ENCODE measurements at places on chromosomes 1 and 21.

GRCh38 chr1:84773933-84774497 is 83.8 kb upstream of the SSX2IP start:
- no peak for DNase-seq

GRCh38 chr1:17027900-17028299 is 16.2 kb upstream of the ATP13A2 start:
- no peak for DNase-seq

- no peak for DNase-seq
Observed at GRCh38 chr1:153573351-153573750, 7.7 kb upstream of the S100A2 start.

DNA sequence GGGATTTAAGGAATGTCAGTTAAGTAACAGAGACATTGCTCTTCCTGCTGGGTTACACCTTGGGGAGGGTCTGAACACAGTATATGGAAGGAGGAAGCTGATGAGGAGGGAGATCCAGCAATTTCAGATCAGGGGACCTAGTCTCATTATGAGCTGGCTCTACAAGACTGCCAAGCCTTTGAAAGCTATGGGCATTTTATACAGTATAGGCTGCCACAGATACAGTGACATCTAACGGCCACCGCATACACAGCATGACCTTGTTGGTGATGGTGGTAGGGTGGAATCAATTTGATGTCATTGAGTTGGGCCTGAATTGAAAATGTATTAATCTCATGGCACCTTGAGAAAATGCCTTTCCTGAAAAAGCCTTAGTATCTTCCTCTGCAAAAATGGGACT is 22.6 kb upstream of the ZP4 start:
- no peak for DNase-seq

GRCh38 chr1:71043065-71043464 is 4.6 kb downstream of the PTGER3 start:
- no peak for DNase-seq

DNA sequence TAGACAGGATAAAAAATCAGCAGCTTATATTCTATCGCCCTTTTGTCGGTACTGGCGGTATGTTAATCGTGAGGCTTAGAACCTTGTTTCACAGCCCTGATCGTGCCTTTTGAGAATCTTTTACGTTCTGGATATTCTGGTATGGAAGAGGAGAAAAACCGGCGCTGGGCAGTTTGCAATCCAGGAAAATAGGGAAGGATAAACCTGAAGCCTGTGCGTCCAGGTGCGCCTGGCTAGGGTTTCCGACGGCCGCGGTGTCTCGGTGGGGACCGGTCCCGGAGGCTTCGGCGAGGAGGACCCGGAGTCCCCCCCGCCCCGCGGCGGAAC is 258 bp upstream of the SYPL2 start:
- no peak for DNase-seq

DNA sequence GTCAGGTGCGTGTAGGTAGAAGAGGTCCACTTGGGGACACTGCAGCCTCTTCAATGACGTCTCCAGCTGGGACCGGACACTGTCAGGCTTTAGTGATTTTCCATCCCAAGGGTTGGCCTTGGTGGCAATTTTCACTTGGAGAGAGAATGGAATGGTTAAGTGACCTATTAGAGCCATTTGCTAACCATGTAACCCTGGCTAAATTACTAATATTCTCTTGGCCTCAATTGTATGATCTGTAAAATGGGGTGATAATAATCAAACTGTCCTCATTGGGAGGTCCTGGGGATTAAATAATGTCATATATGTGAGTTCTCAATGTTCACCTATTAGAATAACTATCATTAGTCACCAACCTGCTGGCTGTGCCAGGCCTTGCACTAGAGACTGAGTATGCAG is 3.4 kb downstream of the AKR7A2 start:
- no peak for DNase-seq

DNA sequence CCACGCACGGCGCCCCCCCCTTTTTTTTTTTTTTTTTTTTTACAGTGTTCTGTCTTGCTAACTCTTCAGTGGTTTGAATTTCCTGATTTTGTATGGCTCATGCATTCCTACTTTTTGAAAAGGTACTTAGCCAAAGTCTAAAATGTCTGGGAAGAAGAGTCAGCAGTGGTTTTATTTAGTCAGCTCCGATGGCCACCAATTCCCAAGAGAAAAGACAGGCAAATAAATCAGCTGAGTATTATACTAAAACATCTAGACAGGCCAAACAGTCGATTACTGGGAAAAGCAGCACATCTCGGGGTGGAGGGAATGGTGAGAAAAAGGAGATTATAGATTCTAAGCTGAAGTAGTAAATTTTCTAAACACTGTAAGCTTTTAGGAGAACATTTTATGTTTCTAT is 192.5 kb upstream of the ZRANB2 start:
- peak; percentile 38 for DNase-seq

DNA sequence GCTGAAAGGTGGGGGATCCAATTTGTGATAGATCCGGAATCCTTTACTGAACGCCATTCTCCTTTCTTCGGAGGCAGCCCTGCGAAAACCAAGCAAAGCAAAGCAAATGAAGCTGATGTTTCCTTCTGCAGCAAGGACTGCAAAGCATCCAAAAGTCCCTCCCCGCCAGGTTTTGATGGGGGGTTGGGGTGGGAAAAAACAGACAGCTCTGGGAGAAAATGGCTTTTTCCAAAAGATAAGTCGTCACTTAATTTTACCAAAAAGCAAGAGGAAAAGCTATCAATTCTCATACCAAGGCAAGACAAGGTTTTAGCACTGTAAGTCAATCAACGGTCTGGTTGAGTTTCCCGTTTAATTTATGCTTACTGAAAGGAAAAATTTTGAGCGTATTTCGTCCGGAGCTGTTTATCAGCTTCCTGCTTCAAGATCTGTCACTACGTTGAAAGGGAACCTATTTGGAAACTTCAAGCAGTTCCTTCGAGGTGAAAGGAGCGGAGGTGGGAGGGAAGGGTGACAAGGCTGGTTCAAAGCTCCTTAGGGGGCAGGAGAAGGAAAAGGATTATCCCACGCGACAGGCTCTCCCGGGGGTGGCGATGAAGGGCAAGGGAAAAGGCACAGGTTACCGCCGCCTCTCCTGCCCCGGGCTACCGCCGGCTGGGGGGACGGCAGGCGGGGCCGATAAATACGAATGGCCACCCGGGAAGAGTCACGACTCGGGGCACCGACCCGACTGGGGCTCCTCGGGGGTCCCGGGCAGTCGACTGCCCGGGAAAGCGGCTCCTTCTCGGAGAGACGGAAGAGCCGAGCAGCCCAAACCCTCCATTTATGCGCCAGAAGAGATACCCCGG is 750 bp downstream of the SYNJ1 start:
- DNase-seq = no peak

- no peak for DNase-seq
Observed at GRCh38 chr1:84573481-84573966, 716 bp downstream of the CTBS start.

GRCh38 chr1:50476800-50477199 is 53.6 kb upstream of the DMRTA2 start:
- no peak for DNase-seq

DNA sequence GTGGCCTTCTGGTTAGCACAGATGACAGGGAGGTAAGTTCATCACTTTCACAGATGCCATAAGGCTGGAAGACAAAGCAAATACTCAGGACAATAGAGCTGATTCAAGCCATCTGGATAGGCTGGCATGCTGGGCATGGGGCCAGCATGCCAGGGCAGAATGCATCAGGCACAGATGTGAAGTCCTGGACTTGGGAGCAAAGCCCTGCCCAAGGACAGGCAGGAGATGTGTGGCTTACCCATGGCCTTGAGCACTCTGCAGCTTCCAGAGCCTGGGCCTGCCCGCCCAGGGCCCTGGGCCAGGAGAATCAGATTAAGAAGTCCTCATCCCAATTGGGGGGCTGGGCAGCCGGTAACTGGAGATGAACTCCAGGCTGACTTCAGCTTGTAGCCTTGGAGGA is 135.7 kb upstream of the ZC3H12A start:
- no peak for DNase-seq

GRCh38 chr1:160371756-160372155 is 4.9 kb downstream of the NHLH1 start:
- DNase-seq = no peak

DNA sequence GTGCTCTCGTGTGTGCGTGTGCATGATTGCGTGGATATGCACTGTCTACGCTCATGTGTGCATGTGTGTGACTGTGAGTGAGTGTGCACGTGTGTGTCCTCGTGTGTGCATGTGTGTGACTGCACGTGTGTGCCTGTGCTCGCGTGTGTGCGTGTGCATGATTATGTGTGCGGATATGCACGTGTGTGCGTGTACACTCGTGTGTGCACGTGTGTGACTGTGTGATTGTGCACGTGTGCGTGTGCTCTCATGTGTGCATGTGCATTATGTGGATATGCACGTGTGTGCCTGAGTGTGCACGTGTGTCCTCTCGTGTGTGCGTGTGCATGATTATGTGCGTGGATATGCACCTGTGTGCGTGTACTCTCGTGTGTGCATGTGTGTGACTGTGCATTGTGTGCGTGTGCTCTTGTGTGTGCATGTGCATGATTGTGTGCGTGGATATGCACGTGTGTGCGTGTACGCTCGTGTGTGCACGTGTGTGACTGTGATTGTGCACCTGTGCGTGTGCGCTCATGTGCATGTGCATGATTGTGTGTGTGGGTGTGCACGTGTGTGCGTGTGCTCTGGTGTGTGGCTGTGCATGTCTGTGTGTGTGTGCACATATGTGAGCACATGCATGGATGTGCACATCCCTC is 2.2 kb downstream of the MMEL1 start:
- DNase-seq = no peak

DNA sequence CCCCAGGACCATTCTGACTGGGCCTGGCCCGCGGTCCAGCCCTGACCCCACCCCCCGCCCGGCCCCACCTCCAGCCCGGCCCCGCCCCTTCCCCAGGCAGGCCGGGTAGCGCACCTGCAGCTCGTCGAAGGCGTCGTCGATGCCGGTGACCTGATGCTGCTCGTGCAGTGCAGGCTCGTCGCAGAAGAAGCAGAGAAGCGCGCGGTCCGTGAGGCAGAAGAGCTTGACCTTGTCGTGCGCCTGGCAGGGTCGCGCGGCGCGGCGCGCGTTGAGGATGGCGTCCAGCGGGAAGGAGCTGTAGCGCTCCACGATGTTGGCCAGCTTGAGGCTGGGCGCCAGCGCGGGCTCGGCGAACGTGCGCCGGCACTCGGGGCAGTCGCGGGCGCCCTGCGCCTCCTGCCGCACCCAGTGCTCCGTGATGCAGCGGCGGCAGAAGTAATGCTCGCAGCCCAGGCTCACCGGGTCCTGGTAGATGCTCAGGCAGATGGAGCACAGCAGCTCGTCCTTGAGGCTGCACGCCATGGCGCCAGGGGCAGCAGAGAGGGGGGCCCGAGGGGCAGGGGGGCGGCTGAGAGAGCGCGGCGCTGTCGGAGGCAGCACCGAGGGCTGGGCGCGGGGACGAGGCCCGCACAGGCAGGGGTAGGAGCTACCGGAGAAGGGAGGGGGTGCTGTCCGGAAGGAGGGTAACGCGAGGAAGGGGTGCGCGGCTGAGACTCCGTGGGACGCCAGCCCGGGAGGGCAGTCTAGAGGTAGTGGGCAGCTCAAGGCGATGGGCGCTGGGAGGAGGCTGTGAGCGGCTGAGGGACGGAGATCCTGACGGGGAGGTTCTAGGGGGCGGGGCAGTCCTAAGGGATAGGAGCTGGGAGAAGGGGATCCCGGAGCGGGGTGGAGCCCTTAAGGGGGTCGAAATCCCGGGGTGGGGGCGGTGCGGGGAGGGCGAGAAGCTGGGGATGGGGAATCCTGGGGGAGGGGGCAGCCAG is 642 bp downstream of the TRIM62 start:
- no peak for DNase-seq

- no peak for DNase-seq
Observed at GRCh38 chr1:45998020-45998617, 134.3 kb downstream of the PIK3R3 start.

- no peak for DNase-seq
Observed at GRCh38 chr1:104795931-104796330, 1046.2 kb downstream of the AMY1C start.

GRCh38 chr1:99490031-99490430 is 155.9 kb upstream of the PALMD start:
- DNase-seq = no peak

DNA sequence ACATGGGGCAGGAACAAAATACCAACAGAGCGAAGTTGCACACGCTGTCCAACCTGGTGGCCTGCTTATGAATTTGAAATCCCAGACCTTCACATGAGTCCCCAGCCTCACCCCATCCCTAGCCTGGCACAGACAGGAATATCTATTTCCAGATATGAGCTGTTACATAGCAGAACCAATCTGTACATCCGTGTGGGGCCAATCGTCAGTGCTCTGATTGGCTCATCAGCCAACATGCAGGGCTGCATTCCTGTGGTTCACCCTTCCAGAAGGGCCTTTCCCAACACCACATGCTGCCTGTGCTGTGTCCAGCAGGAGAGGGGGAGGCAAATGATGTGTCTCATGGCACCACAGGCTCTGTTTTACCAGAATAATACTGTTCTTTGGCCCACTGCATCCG is 31.3 kb downstream of the CCN1 start:
- DNase-seq = peak; percentile 99

- DNase-seq = no peak
Observed at GRCh38 chr21:36487641-36488307, 7.9 kb upstream of the CLDN14 start.

GRCh38 chr1:53315046-53315445 is 12.8 kb downstream of the LRP8 start:
- DNase-seq = no peak

- DNase-seq = no peak
Observed at GRCh38 chr1:248821641-248822040, 4.1 kb downstream of the SH3BP5L start.

GRCh38 chr1:113388017-113388620 is 2.2 kb upstream of the MAGI3 start:
- no peak for DNase-seq

DNA sequence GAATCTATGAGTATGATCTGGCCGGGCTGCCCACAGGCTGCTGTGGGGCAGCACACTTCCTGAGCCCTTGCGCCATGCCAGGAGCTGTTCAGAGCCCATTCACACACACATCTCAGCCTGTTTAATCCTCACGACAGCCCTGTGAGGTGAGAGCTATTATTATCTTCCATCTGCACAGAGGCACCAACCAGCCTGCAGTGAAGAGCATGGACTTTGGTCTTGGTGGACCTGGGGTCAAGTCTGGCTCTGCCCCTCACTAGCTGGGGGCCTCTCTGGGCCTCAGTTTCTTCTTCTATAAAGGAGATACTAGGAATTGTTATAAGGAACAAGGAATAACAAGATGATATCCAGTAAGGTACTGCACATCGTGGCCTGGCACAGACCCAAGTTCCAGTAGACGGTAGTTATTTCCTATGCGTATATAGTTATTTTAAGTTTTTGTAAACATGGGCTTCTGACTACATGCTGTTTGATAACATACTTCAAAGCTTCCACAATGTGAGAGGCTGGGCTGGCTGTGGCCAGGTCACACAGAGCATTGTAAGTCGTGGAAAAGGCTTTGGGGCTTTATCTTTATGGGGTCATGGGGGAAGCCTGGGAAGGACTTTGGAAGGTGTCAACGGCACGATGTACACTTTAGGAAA is 3.4 kb upstream of the PADI2 start:
- DNase-seq = no peak

DNA sequence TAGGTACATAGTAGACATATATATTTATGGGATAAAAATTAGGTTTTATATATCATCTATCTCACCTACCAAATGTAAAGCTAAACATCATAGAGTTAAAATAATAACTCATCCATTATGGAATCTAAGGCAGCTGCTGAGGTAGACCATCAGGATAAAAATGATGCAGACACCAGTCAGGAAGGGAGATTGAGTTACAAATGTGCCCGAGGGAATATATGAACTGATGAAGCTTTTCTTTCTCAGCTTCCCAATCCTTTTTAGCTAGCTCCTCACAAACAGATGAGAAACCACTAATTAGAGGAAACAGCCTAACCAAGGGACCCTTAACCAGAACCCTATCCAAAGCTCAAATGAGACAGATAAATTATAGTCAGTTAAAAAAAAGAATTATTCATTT is 20.9 kb downstream of the TTLL7 start:
- no peak for DNase-seq
